Calu3 (cell line): ENCODE measurements at places on chromosomes 4 and X. TPM values are rescaled to one million over a fixed set of nuclear protein-coding genes. Genes with fewer than 3 reads are reported as not detected.
A peak's percentile ranks its signal among the peaks of the same experiment; 100 is the strongest.

DNA sequence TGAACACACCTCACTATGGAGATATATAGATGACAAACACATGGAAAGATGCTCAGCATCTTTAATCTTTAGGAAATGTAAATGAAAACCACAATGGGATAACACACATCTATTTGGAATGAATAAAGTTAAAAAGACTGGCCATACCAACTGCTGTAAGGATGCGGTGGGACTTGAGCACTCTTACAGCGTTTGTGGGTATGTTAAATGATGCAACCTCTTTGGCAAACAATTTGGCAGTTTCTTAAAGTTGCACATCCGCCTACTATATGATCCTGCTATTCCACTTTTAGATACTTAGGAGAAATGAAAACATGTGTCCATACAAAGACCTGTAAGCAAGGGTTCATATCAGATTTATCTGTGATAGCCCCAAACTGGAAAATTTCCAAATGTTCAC is 50.7 kb downstream of the MRPL1 start:
- H3K27me3 ChIP-seq, result no peaks in the 10 kb centered on the region
- H3K36me3 ChIP-seq, result no peaks in the 10 kb centered on the region
- no peak for DNase-seq
- no peak overlapping the region for H3K27ac ChIP-seq

- H3K27me3 ChIP-seq, result no peaks in the 10 kb centered on the region
- DNase-seq, result no peak
- no peak overlapping the region for H3K4me3 ChIP-seq
- no peaks in the 10 kb centered on the region for H3K4me1 ChIP-seq
Observed at GRCh38 chr4:71453531-71453930, 114.7 kb downstream of the SLC4A4 start.

DNA sequence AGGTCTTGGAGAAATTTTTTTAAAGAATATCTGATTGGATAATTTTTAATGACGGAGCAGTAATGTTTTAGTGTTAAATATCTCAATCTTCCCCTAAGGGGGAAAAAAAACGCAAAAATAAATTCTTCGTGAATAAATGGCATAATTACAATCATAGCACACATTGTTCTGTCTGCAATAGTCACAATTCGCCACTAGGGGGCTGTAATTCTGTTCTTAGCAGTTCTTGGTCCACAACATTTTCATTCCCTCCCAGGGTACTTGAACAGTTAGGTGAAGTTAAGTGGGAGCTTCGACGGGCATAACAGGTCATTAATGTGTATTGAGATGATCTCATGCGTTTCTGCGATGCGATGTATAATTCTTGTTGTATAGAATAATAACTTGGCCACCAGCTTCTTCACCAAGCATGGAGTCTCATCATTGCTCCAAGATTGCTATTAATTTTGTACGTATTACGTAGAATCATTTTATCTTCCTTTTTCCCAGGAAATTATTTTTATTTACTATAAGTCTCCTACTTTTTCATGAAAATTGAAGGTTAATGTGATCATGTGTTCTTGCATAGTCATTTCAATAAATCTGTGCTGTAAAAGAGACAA is 27.2 kb downstream of the HTR2C start:
- no peaks in the 10 kb centered on the region for H3K4me1 ChIP-seq
- peak; percentile 31 for DNase-seq
- no peak overlapping the region for H3K4me3 ChIP-seq
- peaks cover 5% of the 10 kb centered on the region for H3K27me3 ChIP-seq
- H3K27ac ChIP-seq, result no peak overlapping the region
- peaks cover 5% of the 10 kb centered on the region for H3K36me3 ChIP-seq

Gene PNCK
- total RNA-seq, result 1.1 TPM in 1 of 2 replicates, not detected in the other

DNA sequence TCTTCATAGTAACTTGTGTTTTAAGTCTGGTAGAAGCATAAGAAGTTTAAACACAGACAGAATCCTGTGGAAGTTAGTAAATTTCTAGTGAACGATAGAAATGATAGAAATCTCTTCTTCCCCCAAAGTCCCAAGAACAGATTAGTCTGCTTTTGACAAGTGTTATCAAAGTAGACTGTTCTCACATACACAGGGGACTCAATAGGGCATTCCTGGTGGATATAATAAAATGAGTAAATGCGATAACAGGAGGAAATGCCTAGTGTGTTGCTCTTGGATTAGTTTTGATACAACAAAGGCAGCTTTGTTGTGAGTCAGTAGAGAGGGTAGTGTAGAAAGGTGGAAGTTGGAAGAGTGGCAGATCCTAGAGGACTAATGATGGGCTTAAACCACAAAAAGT is 43.5 kb downstream of the CLCN3 start:
- peak; percentile 3 for DNase-seq
- H3K36me3 ChIP-seq, result peaks cover 32% of the 10 kb centered on the region
- peak overlapping the region; percentile 43 for H3K4me3 ChIP-seq
- H3K27me3 ChIP-seq, result no peaks in the 10 kb centered on the region
- H3K27ac ChIP-seq, result peak overlapping the region; percentile 86

DNA sequence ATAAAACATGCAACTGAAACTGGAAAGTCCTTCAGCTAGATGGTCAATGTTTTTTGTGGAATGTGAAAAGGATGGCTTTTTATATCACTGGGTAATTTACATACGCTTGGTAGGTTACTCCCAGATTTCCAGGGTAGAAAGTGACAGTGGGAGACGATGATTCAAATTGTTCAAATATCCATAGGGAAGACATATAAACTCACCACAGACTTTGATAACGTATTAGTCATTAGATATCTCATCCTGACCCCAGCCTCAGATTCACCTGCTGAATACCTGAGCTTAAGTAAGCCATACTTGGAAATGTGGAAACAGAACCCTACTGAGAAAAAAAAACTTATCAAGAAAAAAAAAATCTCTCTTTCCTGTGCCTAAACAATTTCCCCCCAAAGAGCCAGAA is 169.4 kb downstream of the ZNF674 start:
- H3K36me3 ChIP-seq, result no peaks in the 10 kb centered on the region
- H3K27ac ChIP-seq, result peak overlapping the region; percentile 85
- H3K27me3 ChIP-seq, result no peaks in the 10 kb centered on the region
- no peak overlapping the region for H3K4me3 ChIP-seq
- DNase-seq, result no peak

DNA sequence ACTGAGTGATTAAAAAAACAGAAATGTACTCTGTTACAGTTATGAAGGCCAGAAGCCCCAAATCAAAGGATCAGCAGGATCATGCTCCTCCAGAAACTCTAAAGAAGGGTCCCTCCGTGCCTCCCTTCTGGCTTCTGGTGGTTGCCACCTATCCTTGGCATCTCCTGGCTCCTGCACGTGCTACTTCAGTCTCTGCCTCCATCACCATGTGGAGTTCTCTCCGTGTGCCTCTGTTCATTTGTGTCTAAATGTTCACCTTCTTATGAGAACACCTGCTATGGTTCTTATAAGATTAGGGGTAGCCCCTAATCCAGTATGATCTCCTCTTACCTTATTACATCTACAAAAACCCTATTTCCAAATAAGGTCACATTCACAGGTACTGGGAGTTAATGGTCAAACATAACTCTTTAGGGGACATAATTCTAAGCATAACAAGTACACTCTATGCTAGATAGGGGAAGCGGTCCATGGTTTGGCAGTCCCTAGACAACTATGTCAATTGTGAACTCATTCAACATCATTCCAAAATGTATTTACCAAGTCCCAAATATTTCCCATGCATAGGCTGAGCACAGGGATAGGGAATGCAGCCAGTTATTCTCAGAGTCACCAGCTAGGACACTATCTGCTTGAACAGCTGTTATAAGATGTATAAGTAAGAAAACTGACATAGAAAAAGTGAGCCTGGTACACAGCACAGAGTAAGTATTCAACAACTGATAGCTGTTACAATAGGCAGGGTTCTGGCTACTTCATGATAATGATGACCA is 295.5 kb upstream of the BOD1L1 start:
- DNase-seq, result no peak
- H3K36me3 ChIP-seq, result no peaks in the 10 kb centered on the region
- no peak overlapping the region for H3K27ac ChIP-seq
- H3K4me3 ChIP-seq, result no peak overlapping the region

- H3K27me3 ChIP-seq, result peaks cover 14% of the 10 kb centered on the region
- no peaks in the 10 kb centered on the region for H3K4me1 ChIP-seq
- H3K27ac ChIP-seq, result no peak overlapping the region
- no peak for DNase-seq
- H3K4me3 ChIP-seq, result no peak overlapping the region
- H3K36me3 ChIP-seq, result no peaks in the 10 kb centered on the region
Observed at GRCh38 chr4:138758876-138759553, 256.6 kb upstream of the NOCT start.

- H3K4me3 ChIP-seq, result no peak overlapping the region
- DNase-seq, result no peak
- no peaks in the 10 kb centered on the region for H3K27me3 ChIP-seq
- no peak overlapping the region for H3K27ac ChIP-seq
- H3K4me1 ChIP-seq, result no peaks in the 10 kb centered on the region
- H3K36me3 ChIP-seq, result no peaks in the 10 kb centered on the region
Observed at GRCh38 chr4:77956917-77957316, 94.3 kb downstream of the MRPL1 start.

DNA sequence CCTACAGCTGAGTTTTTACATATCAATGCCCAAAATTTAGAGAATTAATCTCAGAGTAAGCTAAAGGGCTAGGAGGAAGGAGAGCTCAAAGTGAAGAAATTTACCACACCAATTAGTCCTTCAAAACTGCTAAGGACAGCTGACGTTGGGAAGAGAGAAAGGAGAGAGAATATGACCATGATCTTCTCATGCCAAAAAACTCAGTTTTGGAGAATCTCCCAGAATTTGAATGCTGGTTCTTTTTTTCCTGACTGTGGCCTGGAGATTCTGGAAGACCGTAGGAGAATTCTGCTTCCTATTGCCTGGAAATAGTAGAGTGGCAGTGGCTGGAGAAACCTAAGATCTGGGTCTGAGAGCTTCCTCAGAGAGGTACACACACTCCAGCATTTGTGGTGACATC is 834.4 kb upstream of the SLIT2 start:
- H3K36me3 ChIP-seq, result no peaks in the 10 kb centered on the region
- H3K4me3 ChIP-seq, result no peak overlapping the region
- H3K27me3 ChIP-seq, result no peaks in the 10 kb centered on the region
- peaks cover 13% of the 10 kb centered on the region for H3K4me1 ChIP-seq

GRCh38 chr4:185082561-185082960 is 60.5 kb upstream of the SLC25A4 start:
- DNase-seq, result no peak
- no peaks in the 10 kb centered on the region for H3K27me3 ChIP-seq
- no peak overlapping the region for H3K4me3 ChIP-seq
- no peak overlapping the region for H3K27ac ChIP-seq
- H3K36me3 ChIP-seq, result no peaks in the 10 kb centered on the region

Gene SSX4B
- not detected in 2 replicates for total RNA-seq

DNA sequence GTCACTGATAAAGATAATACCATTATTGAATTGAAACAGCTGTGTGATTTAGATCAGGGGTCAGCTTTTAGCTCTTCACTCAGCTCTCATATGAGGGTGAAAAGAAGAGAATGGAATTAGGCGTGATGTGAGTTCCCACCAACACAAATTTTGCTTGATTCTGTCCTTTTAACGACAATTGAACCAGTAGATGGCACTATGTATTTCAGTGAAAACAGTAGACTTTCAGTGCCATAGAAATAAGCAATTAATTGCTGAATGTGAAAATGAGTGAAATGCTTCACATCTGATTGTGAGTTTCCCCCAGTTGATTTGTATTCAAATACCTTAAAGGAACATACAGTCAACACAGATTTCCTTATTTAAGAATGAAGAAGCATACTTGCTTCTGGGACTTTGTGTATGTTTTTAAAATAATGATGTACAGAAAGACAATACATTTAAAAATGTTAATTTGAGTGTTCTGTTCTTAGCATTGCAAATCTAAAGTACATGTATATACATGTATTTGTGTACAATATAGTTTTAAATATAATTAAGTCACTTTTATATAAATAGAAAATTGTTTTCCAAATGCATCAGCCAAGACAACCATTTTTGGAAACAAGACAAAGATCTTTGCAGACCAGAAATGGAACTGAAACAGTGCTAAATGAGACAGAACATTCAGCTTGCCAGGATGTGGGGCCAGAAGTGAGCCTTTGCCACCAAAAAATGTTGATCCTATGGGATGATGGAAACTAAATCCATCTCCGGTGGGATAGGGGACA is 178.8 kb downstream of the SNCA start:
- H3K4me1 ChIP-seq, result peaks cover 8% of the 10 kb centered on the region
- DNase-seq, result no peak
- H3K4me3 ChIP-seq, result no peak overlapping the region
- H3K36me3 ChIP-seq, result no peaks in the 10 kb centered on the region

Gene MPP1
- total RNA-seq, result 1.3 TPM in 1 of 2 replicates, not detected in the other

Gene CXCL8
- 222 and 404 TPM in 2 replicates for total RNA-seq

Gene GNRHR
- total RNA-seq, result not detected in 2 replicates

Gene PCDH18
- total RNA-seq, result 0.24 and 0.49 TPM in 2 replicates

GRCh38 chrX:20140420-20140819 is 1.2 kb downstream of the EIF1AX start:
- peak overlapping the region; percentile 90 for H3K4me3 ChIP-seq
- peaks cover 56% of the 10 kb centered on the region for H3K36me3 ChIP-seq
- DNase-seq, result no peak
- H3K27ac ChIP-seq, result peak overlapping the region; percentile 20

DNA sequence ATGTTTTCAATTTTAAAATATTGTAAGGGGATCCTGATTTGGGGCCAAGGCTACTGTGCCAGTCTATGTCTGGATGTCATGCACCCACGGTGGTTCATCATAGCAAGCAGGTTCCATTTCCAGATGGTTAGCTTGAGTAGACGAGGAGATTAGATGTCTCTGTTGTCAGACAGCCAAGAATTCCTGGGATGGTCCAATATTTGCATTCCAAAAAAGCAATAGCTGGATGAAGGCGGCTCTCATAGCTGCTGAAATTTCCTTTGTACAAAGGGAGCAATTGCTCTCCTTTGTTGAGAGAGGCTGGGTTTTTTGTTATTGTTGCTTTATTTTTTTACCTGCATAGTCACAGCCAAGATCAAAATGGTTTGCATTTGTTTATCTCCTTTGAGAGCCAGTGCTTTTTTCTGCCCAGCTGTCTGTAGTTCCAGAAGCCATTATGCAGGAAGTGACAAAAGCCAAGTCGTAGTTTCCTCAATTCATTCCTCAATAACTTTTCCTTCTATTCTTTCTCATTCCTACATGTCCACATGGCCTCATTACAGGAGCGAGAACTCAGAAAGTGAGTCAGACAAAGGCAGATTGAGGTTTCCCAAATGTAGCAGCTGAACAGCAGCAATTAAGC is 107.9 kb downstream of the MMRN1 start:
- H3K27me3 ChIP-seq, result no peaks in the 10 kb centered on the region
- H3K4me1 ChIP-seq, result peaks cover 8% of the 10 kb centered on the region
- H3K36me3 ChIP-seq, result no peaks in the 10 kb centered on the region
- H3K27ac ChIP-seq, result no peak overlapping the region

Gene TLL1
- not detected in 2 replicates for total RNA-seq

DNA sequence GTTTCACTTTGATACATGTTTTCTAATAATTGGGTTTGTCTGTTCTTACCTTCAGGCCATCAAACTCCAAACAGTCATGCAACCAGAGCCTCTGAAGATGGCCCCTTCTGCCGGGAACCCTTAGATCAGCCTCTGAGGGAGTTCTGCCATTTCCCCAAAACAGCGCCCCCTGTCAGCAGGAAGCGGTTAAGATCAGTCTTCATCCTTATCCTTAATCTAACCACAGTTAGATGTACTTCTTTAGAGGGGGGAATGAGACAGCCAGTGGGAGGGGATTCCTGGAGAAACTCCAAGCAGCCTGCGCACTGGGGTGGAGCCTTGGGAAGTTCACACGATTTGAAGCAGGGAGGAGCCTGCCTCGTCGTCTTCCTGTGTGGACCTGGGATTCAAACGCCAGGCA is 185.4 kb downstream of the INPP4B start:
- no peak overlapping the region for H3K27ac ChIP-seq
- no peaks in the 10 kb centered on the region for H3K27me3 ChIP-seq
- H3K4me3 ChIP-seq, result no peak overlapping the region
- no peak for DNase-seq

GRCh38 chr4:40484346-40485090 is 145.1 kb downstream of the RBM47 start:
- peaks cover 12% of the 10 kb centered on the region for H3K36me3 ChIP-seq
- peaks cover 32% of the 10 kb centered on the region for H3K4me1 ChIP-seq
- H3K27ac ChIP-seq, result peak overlapping the region; percentile 11
